Testis (tissue), 5 donors: ENCODE measurements at places on chromosomes 2 and 18. TPM values are rescaled to one million over a fixed set of nuclear protein-coding genes. Genes with fewer than 3 reads are reported as not detected.

GRCh38 chr2:7572450-7572849 lies 655.2 kb downstream of the RNF144A start:
- DNase-seq: no peak

COLEC11 gene
- 15.4 TPM for total RNA-seq

SCG2 gene
- total RNA-seq: 0.43 TPM

GPATCH11 gene
- 21.6 TPM for total RNA-seq
